Stomach (tissue), 19 donors: ENCODE measurements at places on chromosomes 6 and 20. TPM values are rescaled to one million over a fixed set of nuclear protein-coding genes. Genes with fewer than 3 reads are reported as not detected.

DNA sequence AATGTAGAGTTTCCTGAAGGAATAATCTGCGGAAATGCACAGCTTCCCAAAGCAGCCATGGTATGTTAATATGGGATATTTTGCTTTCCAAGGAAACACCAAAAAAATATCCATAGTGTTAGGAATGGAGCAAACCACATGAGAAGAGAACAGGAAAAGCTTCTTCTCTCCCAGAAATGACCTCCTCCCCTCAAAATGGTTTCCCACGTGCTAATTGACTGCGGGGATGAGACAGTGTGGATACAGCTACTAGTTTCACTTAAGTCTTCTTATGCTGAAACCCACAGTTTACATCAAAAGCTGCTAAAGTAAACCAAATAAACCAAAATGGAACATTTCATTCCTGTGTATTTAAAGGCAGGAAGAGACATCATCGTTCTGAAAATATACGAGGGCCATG, 69.4 kb downstream of the FYN start:
- no peak overlapping the region for H3K4me3 ChIP-seq
- peaks cover 60% of the 10 kb centered on the region for H3K4me1 ChIP-seq
- H3K27ac ChIP-seq = peak overlapping the region; percentile 64

SLC32A1 gene
- not detected for total RNA-seq

DNA sequence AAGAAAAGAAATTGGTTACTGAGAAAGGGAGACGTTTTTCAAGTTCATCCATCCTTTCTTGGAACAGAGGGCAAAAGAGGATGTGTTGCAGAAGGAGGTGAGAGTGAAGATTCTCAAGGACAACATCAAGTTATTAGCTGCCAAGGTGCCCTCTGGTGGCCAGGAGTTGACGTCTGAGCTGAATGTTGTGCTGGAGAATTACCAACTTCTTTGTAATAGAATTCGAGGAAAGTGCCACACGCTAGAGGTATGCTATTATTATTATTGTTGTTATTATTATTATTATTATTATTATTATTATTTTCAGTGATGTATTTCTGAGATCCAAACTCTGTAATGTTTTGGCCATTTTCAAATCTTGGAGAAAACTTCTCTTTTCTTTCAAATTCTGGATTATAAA, 197.0 kb downstream of the UTRN start:
- no peak overlapping the region for H3K27ac ChIP-seq
- no peaks in the 10 kb centered on the region for H3K4me1 ChIP-seq
- no peaks in the 10 kb centered on the region for H3K27me3 ChIP-seq
- H3K36me3 ChIP-seq = peaks cover 26% of the 10 kb centered on the region
- no peak overlapping the region for H3K4me3 ChIP-seq
- DNase-seq = peak; percentile 90

R3HDML gene
- not detected for total RNA-seq

HSPA1L gene
- total RNA-seq = 1.7 TPM

DNA sequence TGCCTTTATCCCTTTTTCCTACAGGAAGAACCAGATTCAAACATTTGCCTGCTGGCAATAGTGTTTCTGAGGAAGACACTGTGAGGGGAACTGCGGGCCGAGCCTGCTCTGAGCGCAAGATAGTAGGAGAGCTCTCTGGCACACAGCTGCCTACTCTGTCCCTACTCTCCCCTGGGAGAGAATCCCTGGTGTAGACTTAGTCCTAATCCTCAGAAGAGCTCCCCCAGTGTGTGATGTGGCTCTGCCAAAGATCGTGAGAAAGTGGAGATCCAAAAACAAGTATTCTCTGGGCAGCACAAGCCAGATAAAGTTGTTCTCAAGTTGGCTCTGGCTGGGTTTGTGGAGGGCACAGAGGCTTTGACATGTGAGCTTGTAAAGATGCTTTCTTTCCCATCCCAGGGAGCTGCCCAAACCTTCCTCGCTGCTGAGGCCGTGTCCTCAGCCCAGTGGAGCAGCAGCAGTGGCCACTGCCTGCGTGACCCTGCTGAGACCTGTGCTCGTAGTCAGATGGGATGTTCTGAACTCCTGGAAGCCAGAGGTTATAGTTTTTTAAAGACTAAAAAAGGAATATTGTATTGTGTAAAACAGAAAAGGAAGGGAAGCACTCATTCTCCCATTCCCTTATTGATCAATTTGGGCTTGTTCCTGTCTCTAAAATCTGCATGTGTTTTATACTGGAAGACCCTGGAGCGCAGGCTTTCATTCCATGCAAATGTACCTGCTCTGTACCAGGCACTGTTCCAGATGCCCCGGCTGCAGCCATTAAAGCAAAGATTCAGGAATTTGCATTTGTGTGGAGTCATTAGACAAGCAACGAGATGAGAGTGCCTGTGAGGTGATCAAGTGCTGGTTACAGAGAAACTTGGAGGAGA, 30.7 kb downstream of the PNLDC1 start:
- no peak overlapping the region for H3K27ac ChIP-seq
- H3K4me1 ChIP-seq = no peaks in the 10 kb centered on the region
- no peaks in the 10 kb centered on the region for H3K36me3 ChIP-seq
- H3K4me3 ChIP-seq = no peak overlapping the region

- H3K27me3 ChIP-seq = no peaks in the 10 kb centered on the region
- H3K4me3 ChIP-seq = no peak overlapping the region
- H3K27ac ChIP-seq = no peak overlapping the region
- DNase-seq = no peak
- H3K36me3 ChIP-seq = no peaks in the 10 kb centered on the region
These were observed 179.8 kb upstream of the NOX3 start for GRCh38 chr6:155635416-155635815.

DNA sequence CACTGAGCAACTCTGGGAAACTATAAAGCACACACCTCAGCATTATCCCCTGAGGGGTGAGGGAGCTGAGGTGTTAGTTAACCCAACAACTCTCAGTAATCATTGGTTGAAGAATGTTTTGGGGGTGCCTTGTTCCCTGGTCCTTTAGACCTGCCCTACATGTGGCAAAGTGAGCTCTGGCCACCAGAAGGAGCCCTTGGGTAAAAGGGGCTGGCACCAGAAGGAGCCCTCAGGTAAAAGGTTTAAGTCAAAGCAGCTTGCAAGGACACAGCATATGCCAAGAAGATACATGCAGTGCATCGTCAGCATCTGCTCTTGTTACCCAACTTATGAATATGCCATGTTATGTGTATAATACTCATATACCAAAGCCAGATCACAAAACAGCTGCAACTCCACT, 1081.7 kb downstream of the KIF16B start:
- H3K4me1 ChIP-seq = no peaks in the 10 kb centered on the region
- peak; percentile 20 for DNase-seq
- H3K36me3 ChIP-seq = no peaks in the 10 kb centered on the region
- no peak overlapping the region for H3K27ac ChIP-seq
- H3K4me3 ChIP-seq = no peak overlapping the region
- no peaks in the 10 kb centered on the region for H3K27me3 ChIP-seq

DNA sequence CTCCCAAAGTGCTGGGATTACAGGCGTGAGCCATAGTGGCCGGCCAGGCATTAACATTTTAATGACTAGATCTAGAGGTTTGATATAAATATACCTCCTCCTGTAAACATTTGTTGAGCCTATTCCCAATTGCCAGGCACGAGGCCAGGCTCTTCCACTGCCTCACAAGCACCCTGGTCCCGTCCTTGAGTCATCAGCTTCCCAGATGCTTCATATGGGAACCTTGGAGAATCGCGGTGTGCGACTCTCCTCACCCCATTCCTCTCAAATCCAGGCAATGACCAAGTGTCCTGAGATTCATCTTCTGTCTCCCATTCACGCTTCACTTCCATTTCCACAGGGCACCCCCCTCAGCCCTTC, 35.9 kb upstream of the PIM1 start:
- no peak for DNase-seq
- H3K27ac ChIP-seq = peak overlapping the region; percentile 68
- H3K27me3 ChIP-seq = no peaks in the 10 kb centered on the region
- no peak overlapping the region for H3K4me3 ChIP-seq
- peaks cover 44% of the 10 kb centered on the region for H3K4me1 ChIP-seq
- no peaks in the 10 kb centered on the region for H3K36me3 ChIP-seq

SEMG1 gene
- not detected for total RNA-seq

- H3K4me1 ChIP-seq = no peaks in the 10 kb centered on the region
- no peak overlapping the region for H3K27ac ChIP-seq
- no peaks in the 10 kb centered on the region for H3K27me3 ChIP-seq
- DNase-seq = no peak
- H3K36me3 ChIP-seq = peaks cover 55% of the 10 kb centered on the region
These were observed 15.3 kb downstream of the TNFAIP3 start for GRCh38 chr6:137882225-137882961.

GRCh38 chr6:16157492-16157891, 28.6 kb downstream of the MYLIP start:
- DNase-seq = no peak
- H3K4me3 ChIP-seq = no peak overlapping the region
- peaks cover 6% of the 10 kb centered on the region for H3K4me1 ChIP-seq
- H3K27me3 ChIP-seq = no peaks in the 10 kb centered on the region

HECA gene
- 38.7 TPM for total RNA-seq

DNA sequence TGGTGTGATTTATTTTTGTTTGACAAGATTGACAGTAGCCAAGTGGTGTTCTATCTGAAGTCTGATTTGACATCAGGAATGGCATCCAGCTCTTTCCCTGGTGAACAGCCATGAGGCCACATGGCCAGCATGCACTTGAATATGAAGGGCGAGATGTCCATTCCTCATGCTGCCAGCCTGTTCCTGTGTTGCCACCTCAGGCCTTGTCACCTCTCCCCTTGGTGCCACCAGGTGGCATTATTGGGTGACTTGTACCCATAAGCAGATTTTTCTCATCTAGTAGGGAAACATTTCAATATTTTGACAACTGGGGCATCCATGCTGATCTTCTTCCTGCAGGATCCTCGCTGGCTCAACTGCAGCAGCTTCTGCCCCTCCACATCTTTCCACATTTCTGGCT, 199.1 kb downstream of the ERMARD start:
- H3K27ac ChIP-seq = no peak overlapping the region
- H3K4me1 ChIP-seq = no peaks in the 10 kb centered on the region
- H3K36me3 ChIP-seq = no peaks in the 10 kb centered on the region
- H3K4me3 ChIP-seq = no peak overlapping the region
- DNase-seq = no peak
